CD4-positive, alpha-beta T cell treated with Interleukin-6 at 100 ng/mL for 8 hours (primary cell): ENCODE measurements at places on chromosomes 6 and 20.

DNA sequence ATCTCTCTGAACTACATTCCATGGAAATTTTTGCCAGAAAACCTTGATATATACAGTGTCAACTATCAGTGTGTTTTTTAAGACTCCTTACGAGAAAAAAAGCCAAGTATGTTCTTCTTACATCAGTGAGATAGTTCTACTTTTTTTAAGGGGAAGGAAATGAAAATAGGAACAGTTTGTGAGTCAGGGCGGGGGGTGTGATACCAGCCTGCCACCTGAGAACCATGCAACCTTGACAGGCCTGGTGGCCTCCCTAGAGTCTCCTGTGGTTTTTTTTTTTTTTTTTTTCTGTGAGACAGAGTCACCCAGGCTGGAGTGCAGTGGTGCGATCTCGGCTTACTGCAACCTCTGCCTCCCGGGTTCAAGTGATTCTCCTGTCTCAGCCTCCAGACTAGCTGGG, 96.3 kb upstream of the GCM1 start:
- DNase-seq: peak; percentile 24

- peak; percentile 41 for DNase-seq
These were observed 4.4 kb downstream of the AMD1 start for GRCh38 chr6:110878751-110879522.

DNA sequence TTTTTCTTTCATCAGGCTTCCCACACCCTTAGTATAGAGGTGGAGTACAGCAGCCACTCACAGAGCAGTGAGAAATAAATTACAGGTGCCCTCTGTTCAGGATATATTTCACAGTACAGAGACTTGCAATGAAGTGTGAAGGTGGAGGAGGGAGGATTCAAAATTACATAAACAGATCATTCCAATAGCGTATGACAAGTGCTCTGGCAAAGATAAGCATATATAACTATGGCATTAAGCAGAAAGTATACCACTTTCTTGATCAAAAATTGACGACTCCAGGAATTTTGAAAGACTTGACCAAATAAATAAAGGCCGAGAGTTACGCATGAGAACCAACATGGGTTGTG, 108.7 kb downstream of the GPX5 start:
- no peak for DNase-seq

DNA sequence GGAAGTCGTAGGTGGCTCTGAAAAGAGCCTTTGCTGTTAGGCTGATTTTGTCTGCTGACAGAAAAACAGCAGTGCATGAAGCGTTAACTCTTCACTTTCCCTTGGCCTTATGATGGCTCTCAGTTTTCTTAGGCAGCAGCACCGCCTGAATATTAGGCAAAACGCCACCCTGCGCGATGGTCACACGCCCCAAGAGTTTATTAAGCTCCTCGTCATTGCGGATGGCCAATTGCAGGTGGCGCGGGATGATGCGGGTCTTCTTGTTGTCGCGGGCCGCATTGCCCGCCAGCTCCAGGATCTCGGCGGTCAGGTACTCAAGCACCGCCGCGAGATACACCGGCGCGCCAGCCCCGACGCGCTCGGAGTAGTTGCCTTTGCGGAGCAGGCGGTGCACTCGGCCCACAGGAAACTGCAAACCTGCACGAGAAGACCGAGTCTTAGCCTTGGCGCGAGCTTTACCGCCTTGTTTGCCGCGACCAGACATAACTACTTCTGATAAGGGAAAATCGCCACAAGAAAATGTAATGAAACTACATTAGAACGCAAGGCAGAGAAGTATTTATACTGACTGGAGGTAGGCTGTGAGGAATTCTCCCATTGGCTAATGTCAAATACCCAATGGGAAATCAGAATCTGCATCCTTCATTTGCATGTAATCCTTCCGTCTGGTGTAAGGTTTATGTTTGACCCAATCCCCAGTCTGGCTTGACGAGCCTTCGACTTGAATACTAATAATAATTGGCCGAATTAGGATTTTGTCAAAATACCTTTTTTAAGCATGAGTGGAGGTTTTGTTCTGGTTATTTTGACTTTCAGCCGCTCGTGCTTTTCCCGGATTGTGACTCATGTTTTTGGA, 53.9 kb upstream of the HFE start:
- DNase-seq: peak; percentile 84

DNA sequence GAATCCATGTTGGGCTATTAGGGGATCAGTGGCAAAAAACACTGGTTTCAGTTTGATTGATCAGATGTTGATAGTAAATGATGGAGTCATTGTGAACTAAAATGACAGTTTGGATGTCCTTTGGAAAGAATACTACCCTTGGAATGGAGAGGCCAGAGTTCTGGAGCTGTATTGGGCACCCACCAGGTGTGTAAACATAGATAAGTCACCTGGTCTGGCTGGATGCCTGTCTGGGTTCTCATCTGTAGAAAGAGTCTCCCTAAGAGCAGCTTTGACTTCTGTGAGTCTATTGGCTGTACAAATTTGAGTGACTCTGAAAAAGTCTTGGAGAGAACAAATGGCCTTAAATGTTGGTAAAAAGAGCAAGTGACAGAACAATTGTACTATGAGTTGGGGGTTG, 115.0 kb downstream of the SCP2D1 start:
- no peak for DNase-seq

DNA sequence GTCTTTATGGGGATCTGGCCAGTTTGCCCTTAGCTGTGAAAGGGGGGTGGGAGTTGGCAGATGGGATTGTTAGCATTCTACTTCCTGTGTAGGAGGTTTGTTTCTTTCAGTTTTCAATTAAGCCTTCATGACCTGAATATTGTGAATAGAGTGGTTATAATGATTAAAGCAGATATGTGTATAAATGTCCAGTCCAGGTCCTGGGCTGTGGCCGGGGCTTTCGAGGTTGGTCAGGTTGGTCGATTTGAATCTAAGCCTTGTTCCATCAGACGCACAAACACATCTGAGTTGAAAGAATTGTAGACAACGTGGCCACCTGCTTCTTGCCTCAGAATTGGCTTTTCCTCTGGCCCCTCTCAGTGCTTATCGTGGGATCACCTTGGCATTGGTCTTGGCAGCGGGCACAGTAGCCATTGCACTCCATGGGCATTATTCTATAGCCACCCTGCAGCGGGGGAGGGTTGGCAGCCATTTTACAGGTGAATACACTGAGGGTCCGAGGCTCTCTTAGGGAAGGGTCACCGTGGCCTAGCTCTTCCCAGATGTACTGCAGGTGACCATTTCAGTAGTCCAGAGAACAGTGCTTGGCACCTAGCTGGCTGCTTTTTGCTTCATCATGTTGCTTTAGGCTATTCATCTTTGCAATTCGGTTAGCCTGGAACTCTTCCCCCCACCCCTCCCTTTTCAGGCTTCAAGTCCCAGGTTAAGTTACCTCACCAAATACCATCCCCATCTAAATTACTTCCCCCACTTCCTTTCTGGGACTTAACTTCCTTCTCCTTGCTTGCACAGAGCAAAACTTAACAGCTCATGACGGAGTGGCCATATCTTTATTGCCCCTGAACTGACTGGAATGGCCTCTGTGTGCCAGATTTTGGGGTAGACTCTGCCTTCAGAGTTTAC, 1.1 kb downstream of the RNF114 start:
- DNase-seq: no peak

GRCh38 chr20:48601798-48602197, 226.0 kb downstream of the PREX1 start:
- DNase-seq: no peak

GRCh38 chr6:93343476-93343875, 75.9 kb downstream of the EPHA7 start:
- DNase-seq: no peak

GRCh38 chr6:40722091-40722490, 134.9 kb upstream of the LRFN2 start:
- no peak for DNase-seq

DNA sequence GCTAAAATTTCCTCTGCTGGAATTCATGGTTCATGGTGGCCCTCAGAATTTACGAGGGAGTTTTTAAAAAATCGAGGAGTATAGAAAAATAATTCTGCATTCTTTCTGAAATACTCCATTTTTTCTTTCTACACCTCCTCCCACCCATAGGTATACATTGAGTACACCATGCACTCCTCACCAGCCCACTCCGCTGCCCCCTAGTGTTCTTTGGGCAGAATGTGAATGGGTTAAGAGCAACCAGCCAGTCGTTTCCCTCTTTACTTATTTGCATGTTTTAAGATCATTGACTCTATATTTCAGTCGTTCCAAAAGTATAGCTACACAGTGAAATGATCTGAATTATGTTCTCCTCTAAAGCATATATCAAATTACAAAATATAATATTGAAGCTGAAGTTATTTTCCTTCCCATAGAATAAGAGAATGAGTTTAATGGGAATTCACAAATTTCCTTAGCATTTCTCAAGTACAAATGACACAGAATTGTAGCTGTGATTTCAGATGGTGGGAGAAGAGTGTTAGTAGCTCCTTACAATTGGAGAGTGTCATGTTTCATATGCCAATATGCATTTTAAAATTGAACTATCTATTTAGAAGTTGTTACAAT, 977.7 kb upstream of the SLC35B3 start:
- no peak for DNase-seq

- no peak for DNase-seq
These were observed 225.7 kb upstream of the TENT5A start for GRCh38 chr6:81978230-81978629.

- DNase-seq: no peak
These were observed 857.6 kb upstream of the SLC35B3 start for GRCh38 chr6:9292975-9293374.

- DNase-seq: peak; percentile 78
These were observed 17.9 kb downstream of the C6orf15 start for GRCh38 chr6:31094389-31094881.

GRCh38 chr6:5843078-5843477, 163.6 kb downstream of the NRN1 start:
- DNase-seq: no peak

GRCh38 chr6:101001012-101001411, 119.9 kb upstream of the ASCC3 start:
- DNase-seq: no peak

DNA sequence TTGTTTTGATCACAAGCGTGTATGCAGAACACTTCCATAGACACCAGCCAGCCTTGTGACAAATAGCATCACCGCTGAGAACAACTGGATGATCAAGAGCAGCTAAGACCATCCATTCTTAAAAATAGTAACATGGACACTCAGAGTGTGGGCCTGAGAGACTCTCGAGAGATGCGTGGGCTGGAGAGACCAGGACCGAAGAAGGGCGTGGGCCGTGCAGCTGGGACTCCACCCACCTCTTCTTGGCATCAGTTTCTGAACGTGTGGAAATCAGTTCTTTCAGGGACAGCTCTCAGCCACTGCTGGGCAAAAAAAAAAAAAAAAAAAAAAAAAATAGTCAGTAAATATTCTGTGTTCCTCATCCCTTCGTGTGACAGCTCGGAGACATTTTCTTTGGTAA, 314.5 kb upstream of the CDH4 start:
- DNase-seq: no peak

GRCh38 chr20:61163031-61163430, 89.0 kb upstream of the CDH4 start:
- no peak for DNase-seq

DNA sequence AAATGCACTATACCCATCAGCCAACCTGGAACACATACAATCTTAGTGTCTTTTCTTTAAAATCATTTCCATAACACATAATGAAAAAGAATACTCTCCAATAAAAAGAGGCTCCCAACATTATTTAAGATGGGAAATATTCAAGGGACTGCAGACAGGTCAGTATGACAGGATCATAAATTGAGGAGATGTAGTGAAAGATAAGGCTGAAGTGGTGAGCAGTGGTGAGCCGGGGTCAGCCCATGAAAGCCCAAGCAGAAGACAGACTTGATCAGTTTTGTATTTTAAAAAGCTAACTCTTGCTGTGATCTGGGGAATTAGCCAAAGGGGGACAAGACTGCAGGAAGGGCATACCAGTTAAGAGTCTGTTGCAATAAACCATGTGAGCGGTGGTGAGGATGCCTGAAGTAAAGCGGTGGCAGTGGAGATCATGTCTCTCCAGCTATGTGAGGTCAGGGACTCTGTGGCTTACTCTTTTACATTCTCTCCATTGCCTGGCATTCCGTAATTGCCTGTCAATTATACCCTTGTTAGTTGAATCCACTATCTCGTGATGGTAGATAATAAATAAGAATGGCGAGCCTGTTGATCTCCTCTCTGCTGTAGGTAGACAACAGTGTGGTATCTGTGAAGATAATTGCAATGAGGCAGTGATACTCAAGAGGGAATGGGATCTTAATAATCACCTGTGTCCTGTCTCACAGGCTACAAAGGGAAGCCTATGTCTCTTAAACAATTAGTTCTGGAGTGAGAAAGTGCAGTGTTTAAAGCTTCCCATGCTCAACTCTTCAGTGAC, 97.4 kb downstream of the FILIP1 start:
- no peak for DNase-seq

DNA sequence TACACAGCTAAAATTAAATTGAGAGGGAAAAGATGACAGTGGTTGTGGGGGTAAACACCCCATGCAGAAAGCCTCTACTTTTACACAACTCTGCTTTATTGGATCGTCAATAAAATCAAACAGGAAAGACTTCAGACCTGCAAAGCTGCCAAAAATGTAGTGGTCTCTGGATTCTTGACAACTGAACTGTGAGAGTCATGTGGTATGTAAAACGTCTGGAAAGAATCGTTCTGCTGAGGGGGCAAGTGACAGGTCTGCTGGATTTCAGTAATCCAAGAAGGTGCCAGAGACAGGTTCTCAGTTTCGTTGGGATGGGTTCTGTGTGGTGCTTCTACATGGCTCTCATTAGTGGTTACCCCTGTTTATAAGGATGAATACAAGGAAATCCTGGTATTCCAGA, 63.3 kb downstream of the TSPYL4 start:
- DNase-seq: no peak

DNA sequence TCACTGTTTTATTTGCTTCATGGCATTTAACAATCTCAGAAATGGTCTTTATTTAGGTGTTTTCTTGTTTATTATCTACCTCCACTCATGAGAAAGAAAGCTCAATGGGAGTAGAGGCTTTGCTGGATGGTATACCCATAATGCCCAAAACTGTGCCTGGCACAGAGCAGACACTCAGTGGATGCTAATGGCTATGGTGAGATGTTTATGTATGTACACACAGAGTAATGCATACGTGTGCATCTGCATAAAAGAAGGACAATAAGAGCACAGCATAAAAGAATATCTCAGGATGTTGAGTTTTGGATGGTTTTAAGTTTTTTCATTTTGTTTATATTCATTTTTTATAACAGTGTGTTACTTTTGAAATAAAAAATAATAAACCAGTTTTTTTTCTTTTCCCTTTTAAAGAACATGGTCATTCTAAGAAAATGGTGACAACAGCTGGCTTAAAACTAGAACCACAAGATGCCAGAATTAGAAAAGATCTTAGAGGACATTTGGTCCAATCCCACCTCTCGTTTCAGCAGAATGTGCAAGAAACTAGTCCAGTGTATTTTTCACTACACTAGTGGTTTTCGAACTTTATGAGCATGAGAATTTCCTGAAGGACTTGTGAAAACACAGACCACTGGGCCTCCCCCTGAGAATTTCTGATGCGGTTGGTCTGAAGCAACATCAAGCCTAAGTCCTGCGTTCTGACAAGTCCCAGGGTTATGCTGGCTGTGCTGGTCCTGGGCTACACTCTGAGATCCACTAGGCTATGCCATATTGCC, 131.9 kb downstream of the FYN start:
- DNase-seq: no peak

- no peak for DNase-seq
These were observed 39.1 kb downstream of the ILRUN start for GRCh38 chr6:34657307-34657978.
